ENCODE measurements at places on chromosomes 5 and 9.

GRCh38 chr9:129604766-129605163 lies 16.1 kb downstream of the C9orf50 start:
- no peak for DNase-seq

DNA sequence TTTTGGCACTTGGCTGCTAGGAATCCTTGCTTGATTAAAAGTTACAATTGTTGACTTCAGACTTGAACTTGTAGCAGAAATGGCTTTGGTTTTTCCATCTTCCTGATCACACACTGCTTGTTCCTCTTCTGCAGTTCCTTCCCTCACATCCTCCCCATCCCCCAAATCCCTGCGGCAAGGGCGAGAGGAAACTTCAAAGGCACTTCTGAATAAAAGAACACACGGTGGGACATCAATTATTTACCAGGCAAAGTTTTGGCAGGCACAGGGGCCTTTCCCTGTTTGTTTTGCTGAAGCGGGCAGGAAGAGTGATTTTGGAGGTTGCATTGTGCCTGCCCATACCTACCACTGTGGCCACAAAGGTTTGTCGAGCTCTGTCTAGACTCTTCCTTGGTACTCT lies 260.9 kb downstream of the KIF4B start:
- DNase-seq = no peak

DNA sequence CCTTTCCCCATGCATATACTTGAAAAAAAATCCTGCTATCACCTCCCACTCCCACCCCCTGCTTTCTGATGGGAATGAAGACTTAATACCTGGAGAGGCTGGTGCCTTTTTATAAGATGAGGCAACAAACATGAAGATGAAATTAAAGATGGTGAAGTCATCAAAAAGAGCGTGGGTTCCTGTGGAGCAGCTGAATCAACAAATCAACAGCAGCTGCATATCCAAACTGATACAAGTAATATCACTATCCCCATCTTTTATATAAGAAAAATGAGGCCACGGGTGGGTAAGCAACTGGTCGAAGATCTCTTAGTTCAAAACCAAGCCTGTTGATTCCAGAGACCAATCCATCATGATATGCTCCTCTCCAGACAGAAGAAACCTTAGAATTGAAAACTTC lies 268.5 kb downstream of the ENC1 start:
- no peak for DNase-seq

GRCh38 chr5:55188656-55189540 lies 15.9 kb upstream of the CDC20B start:
- no peak for DNase-seq

- no peak for DNase-seq
Observed at GRCh38 chr5:119862619-119863018, 233.3 kb downstream of the FAM170A start.

- DNase-seq = no peak
Observed at GRCh38 chr5:58786711-58787303, 203.9 kb downstream of the RAB3C start.

DNA sequence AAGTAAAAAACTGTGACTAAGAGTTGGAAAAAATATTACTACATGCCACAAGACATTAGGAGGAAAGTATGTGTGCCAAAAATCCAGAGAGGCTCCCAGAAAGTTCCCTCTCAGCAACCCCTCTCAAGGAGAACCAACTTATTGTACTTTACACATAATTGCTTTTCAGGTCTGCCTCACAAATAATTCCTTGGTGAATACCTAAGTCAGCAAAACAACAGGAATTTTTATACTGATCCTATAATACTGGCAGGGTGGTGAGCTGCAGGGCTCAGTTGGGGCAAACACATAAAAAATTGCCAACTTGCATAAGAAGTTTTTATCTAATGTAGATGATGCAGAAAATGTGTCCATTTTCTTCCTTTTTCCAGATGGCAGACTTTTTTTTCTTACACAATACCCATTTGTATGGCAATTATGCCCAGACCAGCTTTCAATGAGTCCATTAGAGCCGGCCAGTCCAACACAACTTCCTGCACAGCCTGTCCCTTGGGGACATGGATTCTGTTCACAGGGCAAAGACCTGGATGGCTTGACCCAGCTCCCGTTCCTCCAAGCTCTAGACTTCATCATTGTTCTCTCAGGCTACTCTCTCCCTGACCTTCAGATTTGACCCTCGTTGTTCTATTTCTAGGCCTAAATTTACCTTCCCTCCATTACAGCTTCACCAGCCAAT lies 31.3 kb downstream of the MARCHF3 start:
- no peak for DNase-seq

GRCh38 chr5:128082551-128083032 lies 974 bp upstream of the SLC12A2 start:
- no peak for DNase-seq

GRCh38 chr9:36332006-36332405 lies 68.1 kb downstream of the RNF38 start:
- DNase-seq = no peak

- no peak for DNase-seq
Observed at GRCh38 chr5:35828082-35828598, 28.6 kb upstream of the IL7R start.

DNA sequence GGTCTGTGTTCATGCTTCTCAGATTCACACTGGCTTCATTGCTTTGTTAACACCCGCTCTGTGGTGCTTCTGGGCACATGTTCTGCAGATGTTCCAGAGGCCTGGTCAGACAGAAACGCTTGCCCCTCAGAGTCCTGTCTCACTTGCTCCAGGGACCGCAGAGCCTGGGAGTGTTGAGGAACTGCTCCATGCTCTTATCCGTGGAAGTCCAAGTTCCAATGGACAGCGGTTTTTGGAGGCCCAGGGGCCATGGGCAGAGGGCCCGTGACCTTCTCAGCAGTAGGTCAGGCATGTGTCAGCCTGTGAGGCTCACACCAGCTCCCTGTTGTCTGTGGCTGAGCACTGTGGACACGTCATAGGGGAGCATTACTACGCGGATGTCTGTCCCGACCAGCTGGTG lies 364.7 kb upstream of the IRX1 start:
- DNase-seq = no peak

GRCh38 chr5:141149812-141150211 lies at the start of gene PCDHB6:
TSS of gene PCDHB6 (plus strand) at chr5:141150057. CDS start at chr5:141150258, 201 bp downstream.
- DNase-seq = no peak

DNA sequence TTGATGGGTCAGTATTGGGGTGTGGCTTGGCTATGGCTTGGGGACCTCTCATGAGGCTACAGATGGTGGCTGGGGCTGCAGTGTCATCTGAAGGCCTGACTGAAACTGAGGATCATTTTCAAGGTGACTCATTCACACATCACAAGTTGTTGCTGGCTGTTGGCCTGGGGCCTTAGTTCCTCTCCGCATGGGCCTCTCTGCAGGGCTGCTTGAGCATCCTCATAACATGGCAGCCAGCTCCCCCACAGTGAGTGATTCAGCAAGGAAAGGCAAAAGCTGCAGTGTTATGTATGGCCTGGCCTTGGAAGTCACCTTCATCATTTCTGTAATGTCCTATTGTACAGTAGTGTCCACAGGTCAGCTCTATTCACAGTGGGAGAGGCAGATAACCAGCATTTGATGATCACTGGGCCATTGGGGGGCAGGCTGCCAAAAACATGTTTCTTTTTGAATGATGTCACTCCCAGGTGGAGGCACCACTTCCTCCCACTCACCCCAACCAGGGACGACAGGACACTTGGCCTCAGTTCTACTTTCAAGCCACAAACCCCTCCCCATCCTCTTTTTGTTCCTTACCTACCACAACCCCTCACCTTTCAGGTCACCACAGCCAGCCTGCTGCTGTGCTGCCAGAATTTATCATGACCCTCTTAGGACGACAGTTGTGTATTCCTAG lies 14.4 kb downstream of the FGD3 start:
- DNase-seq = no peak

DNA sequence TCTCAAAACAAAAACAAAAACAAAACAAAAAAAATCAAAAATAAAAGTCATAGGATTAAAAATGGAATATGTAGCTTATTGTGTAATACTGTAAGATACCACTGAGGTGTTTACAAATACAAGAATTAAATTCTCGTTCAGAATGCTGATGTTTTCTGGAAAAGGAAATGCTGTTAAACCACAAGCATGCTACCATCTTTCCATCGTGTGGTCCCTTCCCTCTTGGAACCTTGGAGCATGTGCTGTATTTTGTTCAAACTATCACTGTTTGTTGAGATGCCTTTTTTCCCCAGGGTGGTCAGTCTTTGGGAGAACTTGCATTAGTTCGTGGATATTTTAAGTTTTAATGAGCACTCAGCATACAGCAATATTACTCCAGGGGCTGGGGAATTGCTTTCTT lies 39.7 kb downstream of the SUB1 start:
- DNase-seq = no peak

DNA sequence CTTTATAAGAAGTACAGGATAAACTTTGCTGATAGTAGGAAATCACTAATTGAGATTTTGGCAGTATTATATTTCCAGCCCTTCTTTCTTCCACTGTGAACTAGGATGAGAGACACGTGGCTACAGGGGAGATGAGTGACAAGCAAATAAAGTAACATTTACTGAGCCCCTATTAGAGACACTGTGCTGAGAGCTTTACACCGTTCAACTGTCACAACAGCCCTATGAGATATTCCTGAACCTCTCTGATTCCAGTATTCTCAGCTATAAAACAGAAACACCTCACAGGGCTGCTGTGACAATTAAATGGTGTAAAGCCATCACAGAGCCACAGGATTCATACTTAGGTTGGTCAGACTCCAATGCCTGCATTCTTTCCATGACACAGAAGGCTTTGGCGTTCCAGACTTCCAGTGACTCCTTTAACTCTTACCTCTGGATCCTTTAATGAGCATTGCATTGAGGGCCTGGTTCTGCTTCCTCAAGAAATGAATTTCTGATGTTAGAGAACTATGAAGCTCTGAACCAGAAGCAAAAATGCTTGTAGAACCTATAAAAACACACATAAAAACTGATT lies 169.0 kb downstream of the CDK5RAP2 start:
- no peak for DNase-seq

- no peak for DNase-seq
Observed at GRCh38 chr9:122372856-122373845, 2.3 kb downstream of the PTGS1 start.

- DNase-seq = no peak
Observed at GRCh38 chr5:93868851-93869250, 127.5 kb upstream of the POU5F2 start.

- DNase-seq = no peak
Observed at GRCh38 chr9:95896580-95896979, 21.1 kb downstream of the ERCC6L2 start.

GRCh38 chr5:103033696-103034095 lies 86.2 kb downstream of the GIN1 start:
- no peak for DNase-seq

DNA sequence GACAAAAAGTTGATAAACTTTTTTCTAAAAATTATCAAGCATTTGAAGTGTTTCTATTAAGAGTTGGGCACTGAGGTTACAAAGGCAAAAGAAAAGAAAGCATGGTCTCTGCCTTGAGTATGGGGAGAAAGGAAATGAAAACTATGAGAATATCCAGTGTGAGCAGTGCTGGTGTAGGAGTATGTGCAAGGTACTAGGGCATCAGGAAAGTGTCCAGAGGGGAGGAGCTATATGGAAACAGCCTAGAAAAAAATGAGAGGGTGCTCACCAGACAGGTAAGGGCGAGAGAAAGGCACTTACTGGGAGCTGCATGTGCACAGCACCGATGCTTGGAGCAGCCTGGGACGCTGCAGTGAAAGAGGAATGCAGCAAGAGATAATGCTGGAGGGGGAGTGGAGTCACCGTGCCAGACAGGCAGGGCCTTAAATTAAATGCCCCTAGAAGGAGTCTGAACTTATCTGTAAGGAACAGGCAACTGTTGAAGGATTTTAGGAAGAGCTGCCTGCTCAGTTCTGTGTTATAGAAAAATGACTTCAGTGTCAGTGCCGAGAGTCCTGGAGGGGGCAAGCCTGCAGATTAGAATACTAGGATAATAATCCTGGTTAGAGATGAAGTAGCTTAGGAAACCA lies 14.0 kb downstream of the MCC start:
- DNase-seq = no peak

- no peak for DNase-seq
Observed at GRCh38 chr9:111063332-111063731, 25.1 kb upstream of the LPAR1 start.

DNA sequence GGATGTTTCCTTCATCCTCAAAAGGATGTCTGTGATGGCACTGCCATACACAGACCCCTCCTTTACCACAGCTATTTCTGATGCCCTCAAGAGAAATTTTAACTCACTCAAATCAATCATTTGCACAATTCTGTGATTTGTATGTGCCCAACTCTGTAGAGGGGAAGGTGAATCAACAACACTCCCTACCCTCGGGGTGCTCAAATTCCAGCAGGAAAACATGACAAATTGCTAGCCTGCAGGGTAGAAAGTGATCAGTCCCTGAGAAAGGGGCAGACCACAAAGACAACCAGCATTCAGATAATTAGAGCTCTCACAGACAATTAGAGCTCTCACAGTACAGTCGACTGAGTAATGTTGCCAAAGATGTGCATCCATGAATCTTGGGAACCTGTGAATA lies 45.3 kb upstream of the FOXE1 start:
- DNase-seq = no peak

DNA sequence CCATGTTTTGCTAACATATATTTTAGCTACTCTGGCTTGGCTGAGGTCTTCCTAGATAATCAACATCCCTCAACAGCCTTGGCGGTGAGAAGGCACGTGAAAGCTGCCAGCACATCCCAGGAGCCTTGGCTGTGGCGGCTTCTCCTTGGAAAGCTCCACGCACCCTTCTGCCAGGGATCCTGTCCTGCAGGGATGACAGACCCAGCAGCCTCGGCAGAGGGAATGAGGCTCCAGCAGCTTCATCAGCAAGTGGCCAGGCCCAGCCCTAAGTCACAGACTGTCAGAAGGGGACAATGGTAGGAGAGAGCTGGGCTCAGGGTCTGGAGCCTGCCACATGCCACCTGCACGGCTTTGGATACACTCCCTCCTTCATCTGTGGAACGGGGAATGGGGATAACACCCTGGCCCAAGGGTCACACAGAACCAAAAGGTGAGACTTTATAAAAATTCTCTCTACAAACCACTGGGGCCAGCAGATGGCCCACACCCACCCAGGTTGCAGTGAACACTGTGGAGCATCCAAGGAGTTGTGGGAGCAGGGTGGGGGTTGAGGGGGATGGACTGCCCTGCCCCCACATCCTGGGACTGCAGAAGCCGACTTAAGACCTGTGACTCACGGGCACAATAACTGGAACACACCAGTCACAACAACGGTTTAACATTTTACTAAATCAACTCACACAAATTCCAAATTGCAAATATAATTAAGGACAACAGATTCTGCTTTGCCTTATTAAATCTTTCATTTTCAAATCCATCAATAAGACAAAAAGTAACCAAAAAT lies 65.1 kb downstream of the MACROH2A1 start:
- no peak for DNase-seq

- no peak for DNase-seq
Observed at GRCh38 chr5:13625616-13626198, 318.8 kb downstream of the DNAH5 start.
